ENCODE measurements at places on chromosomes 1 and 21. TPM values are rescaled to one million over a fixed set of nuclear protein-coding genes. Genes with fewer than 3 reads are reported as not detected.

DNA sequence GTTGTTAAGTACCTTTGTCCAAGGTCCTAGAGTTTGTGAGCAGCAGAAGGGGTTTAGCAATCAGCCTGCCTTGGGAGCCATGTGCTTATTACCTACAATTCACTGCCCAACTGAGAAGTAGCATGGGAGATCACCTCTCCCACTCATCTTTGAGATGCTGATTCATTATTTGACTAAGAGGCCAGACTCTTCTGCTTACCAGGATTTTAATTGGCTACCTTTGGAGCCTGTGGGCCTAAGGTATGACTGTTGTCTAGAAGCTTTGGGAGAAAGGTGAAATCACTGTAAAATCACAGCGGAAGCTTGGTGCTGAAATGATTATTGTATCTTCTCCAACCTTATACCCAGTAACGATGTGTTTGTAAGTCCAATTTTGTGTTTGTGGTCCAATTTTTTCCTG lies 213.4 kb downstream of the ST6GALNAC3 start:
- H3K4me3 ChIP-seq, result no peak overlapping the region
- DNase-seq, result no peak
- no peaks in the 10 kb centered on the region for H3K4me1 ChIP-seq
- H3K36me3 ChIP-seq, result no peaks in the 10 kb centered on the region

DNA sequence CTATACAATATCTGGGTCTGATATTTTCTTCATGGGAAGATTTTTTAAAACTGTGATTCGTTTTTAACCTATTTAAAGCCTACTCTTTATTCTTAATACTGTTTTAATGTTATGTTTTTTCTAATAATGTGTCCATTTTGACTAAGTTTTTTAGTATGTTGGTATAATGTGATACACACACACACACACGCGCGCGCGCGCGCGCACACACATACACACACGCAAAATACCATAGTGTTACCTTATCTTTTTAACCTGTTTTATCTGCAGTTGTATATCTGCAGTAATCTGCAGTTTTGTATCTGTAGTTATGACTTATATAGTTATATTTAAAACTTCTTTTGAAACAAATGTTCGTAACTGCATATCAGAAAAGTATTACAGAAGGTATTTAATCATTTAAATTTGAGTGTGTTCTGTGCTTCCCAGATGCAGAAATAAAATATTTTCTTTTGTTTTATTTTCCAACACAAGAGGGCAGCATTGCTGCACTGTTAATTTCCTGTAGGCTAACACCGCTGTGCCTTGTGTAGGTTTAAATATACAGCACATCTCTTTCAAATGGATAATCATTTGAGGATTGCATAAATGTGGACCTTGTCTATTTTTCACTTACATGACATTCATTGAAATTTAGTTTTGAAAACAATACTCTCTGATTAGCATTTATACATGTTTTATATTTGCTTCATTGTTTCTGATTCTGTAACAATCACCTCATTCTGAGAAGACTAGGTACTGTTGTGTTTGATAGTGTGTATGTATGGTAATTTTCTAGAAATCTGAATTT lies 166.1 kb downstream of the PDE4B start:
- DNase-seq, result peak; percentile 65
- no peaks in the 10 kb centered on the region for H3K27me3 ChIP-seq
- no peaks in the 10 kb centered on the region for H3K4me1 ChIP-seq
- no peaks in the 10 kb centered on the region for H3K36me3 ChIP-seq

DNA sequence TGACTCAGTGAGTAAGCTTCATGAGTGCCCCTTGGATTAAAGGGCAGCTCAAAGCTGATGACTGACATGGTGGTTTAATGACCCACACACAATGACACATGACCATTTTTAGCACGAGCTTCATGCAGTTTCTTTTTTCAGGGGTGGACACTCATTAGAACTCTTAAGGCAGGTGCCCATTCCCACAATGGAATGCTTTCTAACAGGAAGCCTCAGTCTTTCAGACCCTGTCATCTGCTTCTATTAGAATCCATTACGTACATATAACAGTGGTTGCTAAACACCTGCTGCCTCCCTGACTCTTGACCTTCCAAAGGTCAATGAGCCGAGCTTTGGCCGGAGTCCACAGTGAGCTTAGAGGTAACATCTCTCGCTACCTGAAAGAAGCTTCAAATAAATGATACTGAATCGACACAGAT lies 27.4 kb downstream of the AKNAD1 start:
- H3K36me3 ChIP-seq, result no peaks in the 10 kb centered on the region
- peaks cover 12% of the 10 kb centered on the region for H3K4me1 ChIP-seq
- DNase-seq, result no peak

Gene GPR52
- 15.3 TPM for total RNA-seq

Gene CYP4Z1
- total RNA-seq, result not detected

Gene TRIM67
- not detected for total RNA-seq

DNA sequence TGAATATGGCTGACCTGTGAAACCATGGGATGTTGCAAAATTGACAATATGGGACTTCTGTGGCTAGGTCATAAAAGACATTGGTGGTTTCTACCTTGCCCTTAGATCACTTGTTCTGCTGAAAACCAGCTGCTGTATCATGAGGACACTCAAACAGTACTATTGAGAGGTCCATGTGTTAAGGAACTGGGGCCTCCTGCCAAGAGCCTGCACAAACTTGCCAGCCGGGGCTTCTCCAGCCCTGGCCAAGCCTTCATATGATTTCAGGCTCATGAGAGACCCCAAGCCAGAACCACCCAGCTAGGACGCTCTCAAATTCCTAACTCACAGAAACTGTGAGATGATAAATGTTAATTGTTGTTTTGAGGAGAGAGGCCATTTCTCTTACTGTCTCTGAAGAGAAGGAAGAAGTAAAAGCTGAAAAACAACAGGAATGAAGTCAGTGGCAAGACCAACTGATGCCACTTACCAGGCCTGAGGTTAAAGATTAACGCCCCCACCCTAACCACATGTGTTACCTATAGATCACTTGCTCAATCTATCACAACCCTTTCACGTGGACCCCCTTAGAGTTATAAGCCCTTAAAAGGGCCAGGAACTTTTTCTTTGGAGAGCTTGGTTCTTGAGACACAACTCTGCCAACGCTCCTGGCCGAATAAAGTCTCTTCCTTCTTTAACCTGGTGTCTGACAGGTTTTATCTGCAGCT lies 3.9 kb upstream of the PITHD1 start:
- no peak overlapping the region for H3K27ac ChIP-seq
- no peaks in the 10 kb centered on the region for H3K36me3 ChIP-seq
- peaks cover 8% of the 10 kb centered on the region for H3K4me1 ChIP-seq

DNA sequence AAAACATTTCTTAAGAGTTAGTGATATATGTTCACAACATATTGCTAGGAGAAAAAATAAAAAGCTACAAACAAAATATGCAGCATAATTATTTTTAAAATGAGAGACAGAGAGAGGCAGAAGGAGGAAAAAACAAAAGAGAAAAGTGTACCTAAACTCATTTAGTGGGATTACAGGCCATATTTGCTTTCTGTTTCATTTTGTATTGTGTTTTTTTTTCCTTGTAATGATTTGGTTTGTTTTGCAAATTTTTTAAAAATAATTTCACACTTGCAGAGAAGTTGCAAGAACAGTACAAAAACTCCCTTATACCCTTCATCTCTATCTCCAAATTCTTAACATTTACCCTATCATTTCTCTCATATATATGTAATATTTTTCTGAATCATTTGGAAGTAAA lies 65.0 kb downstream of the LBR start:
- peaks cover 3% of the 10 kb centered on the region for H3K4me1 ChIP-seq
- no peaks in the 10 kb centered on the region for H3K36me3 ChIP-seq
- DNase-seq, result no peak
- no peak overlapping the region for H3K27ac ChIP-seq
- H3K4me3 ChIP-seq, result no peak overlapping the region
- peaks cover 32% of the 10 kb centered on the region for H3K27me3 ChIP-seq

DNA sequence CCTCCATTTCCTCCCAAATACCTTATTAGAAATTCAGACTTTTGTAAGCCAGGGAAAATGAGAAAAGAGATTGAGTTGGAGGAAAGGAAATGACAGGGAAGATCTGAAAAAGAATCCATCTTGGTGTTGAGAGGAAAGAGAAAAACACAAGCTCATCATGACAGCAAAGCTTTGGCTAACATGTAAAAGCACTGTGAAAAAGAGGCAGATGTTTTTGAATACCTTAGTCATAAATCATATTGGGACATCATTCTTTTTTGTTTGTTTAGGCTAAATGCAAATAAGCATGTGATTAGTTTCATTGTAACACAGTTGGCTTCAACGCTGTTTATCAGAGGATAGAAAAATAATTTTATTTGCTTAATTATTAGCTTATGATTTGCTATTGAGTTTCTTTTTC lies 64.6 kb downstream of the LHX8 start:
- H3K4me3 ChIP-seq, result no peak overlapping the region
- no peaks in the 10 kb centered on the region for H3K27me3 ChIP-seq
- H3K36me3 ChIP-seq, result no peaks in the 10 kb centered on the region
- no peak for DNase-seq
- H3K4me1 ChIP-seq, result no peaks in the 10 kb centered on the region

Gene AHCTF1
- 38.9 TPM for total RNA-seq
